ENCODE measurements at places on chromosomes 4 and X.
A peak's percentile ranks its signal among the peaks of the same experiment; 100 is the strongest.

DNA sequence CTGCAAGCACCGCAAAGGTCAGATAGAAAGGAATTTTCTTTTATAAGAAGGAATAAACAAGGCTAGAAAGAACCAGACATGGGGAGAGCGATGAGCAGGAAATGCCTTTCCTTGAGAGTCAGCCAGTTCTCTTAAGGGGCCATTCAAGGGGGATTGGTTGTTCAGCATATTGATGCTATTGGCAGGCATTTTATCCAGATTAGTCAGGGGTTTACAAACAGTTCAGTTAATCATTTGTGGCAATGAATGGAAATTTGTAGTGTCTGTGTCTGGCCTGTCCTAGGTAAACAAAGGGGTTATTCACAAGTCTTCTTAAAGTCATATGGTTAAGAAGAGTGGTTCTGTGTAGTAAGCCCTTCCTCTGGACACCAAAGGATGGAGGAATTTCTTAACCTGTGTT is 184.7 kb upstream of the FRMPD4 start:
- no peak for DNase-seq

GRCh38 chrX:151042842-151043241 is 59.7 kb downstream of the HMGB3 start:
- no peak for DNase-seq

DNA sequence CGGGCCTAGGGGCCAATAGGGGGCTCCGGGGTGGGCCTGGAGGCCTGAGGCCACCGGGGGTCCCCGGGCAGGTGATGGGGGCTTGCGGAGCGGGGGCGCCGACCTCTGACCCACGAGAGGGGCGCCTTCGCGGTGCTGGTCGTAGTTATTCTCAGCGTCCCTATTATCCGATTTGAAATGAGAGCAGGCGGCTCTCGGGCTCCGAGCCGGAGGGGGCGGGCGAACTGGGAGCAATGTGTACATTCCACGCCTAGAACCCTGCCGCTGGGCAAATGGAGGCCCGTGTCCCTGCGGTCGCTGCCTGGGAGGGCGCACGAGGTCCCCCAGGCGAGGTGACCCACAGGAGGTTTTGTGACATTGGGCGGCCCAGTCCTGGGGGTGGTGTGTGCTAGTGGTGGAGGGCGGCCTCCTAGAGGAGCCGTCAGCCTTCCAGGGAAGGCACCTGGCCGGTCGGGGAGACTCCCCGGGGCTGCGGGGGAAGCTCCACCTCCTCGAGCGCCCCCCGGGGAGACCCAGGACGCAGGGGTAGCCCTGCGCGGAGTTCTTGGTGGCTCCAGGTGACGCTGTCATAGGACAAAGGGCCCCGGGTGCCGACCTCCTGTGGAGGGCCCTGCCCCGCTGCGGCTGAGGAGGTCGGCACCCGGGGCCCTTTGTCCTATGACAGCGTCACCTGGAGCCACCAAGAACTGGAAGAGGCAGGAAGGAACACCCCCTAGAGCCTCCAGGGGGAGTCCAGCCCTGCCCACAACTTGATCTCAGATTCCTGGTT is 102.6 kb upstream of the PRKX start:
- peak; percentile 48 for DNase-seq

DNA sequence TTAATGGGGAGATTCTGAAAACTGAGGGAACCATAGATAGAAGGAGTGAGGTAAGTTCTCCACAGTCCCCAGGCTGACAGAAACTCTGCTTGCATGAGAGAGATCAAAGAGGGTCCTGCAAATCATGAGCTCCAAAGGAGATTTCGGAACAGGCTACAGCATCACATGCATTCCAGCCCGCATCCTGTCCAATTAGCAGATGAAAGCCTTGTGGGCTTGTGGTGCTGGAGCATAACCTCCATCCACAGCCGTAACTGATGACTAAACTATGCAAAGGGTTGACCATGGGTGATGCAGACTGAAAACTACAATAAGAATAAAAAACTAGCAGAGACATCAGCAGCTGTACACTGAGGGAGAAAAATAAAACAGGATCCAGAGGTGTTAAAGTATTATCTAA is 654.5 kb downstream of the TLL1 start:
- no peak for DNase-seq

GRCh38 chr4:119209077-119209476 is 3.4 kb upstream of the USP53 start:
- no peak for DNase-seq

- no peak for DNase-seq
Observed at GRCh38 chrX:96568071-96568470, 116.6 kb upstream of the DIAPH2 start.

- no peak for DNase-seq
Observed at GRCh38 chr4:114019276-114019968, 40.0 kb upstream of the ARSJ start.

DNA sequence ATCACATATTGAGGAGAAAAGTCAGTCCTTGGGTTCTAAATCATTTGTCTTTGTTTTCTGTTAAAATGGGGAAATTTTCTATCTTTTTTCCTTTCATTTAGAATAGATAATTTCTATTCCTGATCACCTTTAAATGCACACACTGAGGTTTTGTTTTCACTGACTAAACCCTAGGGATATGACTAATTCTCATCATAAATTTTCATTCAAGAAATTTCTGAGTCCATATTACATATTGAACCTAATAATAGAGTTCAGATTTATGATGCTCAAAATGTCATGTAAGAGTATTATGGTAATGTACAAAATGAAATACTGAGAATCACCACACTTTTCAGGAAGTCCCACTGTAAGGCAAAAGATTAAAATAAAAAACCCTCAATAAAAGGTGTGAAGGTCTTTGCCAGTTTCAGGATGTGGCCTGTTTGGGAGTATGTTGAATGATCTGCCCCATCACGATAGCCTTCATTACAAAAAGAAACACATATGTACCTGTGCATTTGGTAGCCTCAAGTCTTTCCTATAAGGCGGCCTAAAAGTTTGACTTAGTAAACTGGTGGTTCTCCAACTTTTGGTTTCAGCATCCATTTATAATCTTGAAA is 49.4 kb downstream of the LEF1 start:
- DNase-seq = no peak

- DNase-seq = no peak
Observed at GRCh38 chrX:107537815-107538214, 88.4 kb downstream of the FRMPD3 start.

GRCh38 chr4:1661695-1662094 is 22.4 kb downstream of the FAM53A start:
- DNase-seq = no peak

- DNase-seq = no peak
Observed at GRCh38 chrX:17805120-17805519, 56.0 kb downstream of the RAI2 start.

GRCh38 chr4:14958436-14958835 is 43.8 kb upstream of the CPEB2 start:
- DNase-seq = no peak

DNA sequence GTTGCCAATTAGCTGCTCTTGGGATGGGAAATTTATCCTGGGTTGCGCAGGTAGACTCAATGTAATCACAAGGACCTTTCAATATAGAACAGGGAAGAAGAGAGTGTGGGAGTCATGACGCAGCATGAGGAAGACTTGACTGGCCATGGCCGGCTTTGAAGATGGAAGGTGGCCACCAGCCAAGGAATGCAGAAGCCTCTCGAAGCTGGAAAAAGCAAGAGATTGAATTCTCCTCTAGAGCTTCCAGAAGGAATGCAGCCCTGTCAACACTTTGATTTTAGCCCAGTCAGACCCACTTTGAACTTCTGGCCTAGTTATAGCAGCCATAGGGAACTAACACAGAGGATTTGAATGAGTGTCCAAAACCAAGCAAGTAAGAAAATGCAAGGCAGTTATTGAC is 14.7 kb upstream of the SH3KBP1 start:
- no peak for DNase-seq

- DNase-seq = no peak
Observed at GRCh38 chr4:105306820-105307219, 160.1 kb downstream of the TET2 start.

DNA sequence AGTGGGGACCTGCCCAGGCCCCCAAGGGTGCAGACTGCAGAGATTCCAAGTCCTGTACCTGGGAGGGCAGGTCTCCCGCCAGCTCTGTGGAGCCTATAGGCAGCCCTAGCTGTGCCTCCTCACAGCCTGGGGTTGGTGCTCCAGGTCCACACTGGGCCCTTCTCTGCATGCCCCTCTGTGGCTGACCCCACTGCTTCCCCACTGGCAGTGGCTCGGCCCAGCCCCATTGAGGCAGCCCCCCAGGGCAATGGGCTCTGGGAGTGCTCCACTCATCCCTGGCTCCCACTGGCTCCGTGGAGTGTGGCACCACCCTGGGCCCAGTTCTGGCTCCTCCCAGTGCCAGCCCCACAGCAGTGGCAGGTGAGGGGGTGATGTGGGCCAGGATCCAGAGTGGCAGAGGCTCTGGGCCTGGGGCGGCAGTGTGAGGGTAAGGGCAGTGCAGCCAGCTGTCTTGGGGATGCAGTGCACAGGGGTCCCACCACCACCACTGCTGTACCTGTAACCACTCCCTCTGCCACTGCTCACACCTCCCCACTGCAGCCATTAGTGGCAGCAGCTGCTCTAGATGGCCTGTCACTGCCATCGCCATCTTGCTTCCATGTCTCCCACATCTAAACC is 312.2 kb downstream of the GPM6A start:
- DNase-seq = no peak

DNA sequence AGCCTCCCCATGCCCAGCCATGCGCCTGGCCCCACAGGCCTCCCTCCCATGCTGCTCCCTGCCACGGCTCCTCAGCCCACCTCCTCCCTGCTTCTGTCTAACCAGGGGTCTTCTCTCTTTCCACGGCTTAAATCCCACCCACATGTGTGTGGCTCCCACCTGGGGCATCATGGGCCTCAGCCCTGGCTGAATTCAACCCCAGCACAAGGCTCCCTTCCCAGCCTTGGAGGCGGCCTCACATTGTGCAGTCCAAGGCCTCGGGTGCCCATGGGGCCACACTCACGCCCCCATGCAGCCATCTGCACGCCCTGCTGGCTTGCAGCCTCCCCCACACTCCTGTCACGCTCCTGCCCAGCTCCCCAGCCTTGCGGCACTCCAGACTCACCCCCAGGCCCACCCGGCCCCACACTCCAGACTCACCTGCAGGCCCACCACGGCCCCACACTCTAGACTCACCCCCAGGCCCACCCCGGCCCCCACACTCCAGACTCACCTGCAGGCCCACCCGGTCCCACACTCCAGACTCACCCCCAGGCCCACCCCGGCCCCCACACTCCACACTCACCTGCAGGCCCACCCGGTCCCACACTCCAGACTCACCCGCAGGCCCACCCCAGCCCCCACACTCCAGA is 27.0 kb downstream of the MAEA start:
- DNase-seq = no peak

DNA sequence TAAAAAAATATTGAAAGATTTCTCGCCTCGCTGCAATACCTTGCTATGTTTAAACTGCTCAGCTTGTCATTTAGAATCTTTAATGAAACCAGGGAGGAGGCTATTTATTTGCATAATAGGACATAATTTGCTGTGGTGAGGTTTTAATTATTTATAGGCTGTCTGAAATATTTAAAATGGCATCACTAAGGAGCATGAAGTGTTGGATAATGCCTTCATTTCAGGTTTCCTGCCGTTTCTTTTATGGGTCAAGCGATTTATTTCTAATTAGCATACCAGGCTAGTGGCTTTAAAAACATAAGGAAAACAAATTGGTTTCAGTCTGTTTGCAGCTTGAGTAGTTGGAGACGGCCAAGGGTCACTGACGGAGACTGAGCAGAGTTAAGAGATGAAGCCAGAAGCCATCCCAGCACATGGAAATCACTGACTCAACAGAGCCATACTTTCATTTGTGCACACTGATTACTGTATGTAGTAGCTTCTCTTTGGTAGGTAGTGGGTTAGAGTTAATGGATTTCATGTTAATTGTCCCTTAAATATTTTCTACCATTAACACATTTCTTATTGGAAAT is 1962.4 kb upstream of the TENM3 start:
- no peak for DNase-seq

GRCh38 chrX:15350329-15350996 is 15.1 kb upstream of the PIGA start:
- DNase-seq = no peak

DNA sequence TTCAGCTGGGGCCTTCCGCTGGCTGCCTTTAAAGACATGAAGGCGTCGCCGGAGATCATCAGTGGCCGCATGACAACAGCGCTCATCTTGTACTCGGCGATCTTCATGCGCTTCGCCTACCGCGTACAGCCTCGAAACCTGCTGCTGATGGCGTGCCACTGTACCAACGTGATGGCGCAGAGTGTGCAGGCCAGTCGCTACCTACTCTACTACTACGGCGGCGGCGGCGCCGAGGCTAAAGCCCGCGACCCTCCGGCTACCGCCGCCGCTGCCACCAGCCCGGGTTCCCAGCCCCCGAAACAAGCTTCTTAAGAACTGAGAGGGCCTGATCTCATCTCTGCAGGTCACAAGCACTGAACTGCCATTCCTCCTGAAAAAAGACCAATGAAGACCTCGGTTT is 437 bp downstream of the MPC1L start:
- no peak for DNase-seq

DNA sequence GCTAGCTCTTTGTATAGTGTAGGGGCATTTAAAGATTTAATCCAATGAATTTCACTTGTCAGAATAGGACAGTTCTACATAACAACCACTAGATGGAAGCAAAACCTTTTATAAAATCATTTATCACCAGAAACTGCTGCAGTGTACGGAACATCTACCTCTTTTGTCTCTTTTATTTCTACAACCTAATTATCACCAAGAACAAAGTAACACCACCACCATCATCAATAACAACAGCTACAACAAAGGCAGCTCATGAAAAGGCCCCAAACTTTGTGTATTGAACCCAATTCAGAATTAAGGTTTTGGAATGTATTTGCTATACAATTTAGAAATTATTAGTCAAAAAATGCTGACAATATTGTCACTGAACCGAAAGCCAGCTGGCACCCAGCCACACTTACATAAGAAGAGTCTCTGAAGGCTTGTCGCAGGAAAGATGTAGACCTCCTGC is 260.9 kb upstream of the RPS6KA3 start:
- DNase-seq = peak; percentile 22

- DNase-seq = no peak
Observed at GRCh38 chrX:70496491-70496890, 51.9 kb downstream of the DLG3 start.

DNA sequence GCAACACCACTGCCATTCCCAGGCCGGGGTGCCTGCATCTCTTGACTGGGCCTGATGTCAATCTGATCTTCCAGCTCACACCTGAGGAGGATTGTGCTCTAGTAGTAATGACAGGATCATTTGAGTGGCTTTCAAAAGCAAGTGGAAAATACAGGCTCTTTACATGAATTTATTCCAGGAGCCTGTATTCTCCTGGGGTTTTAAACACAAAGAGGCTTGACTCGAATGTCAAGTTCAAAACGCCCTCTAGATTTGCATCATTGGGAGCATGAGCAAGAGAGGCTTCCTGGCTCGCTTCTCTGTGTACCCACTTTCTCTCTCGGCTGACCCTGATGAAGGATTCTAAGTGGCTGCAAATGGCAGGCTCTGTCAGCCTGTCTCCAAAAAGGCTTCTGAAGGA is 199.5 kb upstream of the PUDP start:
- DNase-seq = no peak

- no peak for DNase-seq
Observed at GRCh38 chrX:14729058-14729457, 143.8 kb downstream of the FANCB start.

- no peak for DNase-seq
Observed at GRCh38 chr4:108900018-108900580, 137.2 kb upstream of the ETNPPL start.

GRCh38 chr4:75599647-75600046 is 30.7 kb downstream of the CDKL2 start:
- no peak for DNase-seq
